Osteoblast (primary cell): ENCODE measurements at places on chromosomes 3 and 15. TPM values are rescaled to one million over a fixed set of nuclear protein-coding genes. Genes with fewer than 3 reads are reported as not detected.
A peak's percentile ranks its signal among the peaks of the same experiment; 100 is the strongest.

The TMEM212 gene
- total RNA-seq = not detected in 2 replicates

GRCh38 chr3:184188080-184188479 is 2.1 kb downstream of the ABCF3 start:
- H3K4me1 ChIP-seq = peaks cover 20% of the 10 kb centered on the region
- H3K27ac ChIP-seq = no peak overlapping the region
- H3K4me3 ChIP-seq = no peak overlapping the region
- H3K27me3 ChIP-seq = no peaks in the 10 kb centered on the region

The TNIK gene
- total RNA-seq = 7.6 and 8.8 TPM in 2 replicates

- no peaks in the 10 kb centered on the region for H3K36me3 ChIP-seq
- peaks cover 3% of the 10 kb centered on the region for H3K27me3 ChIP-seq
- DNase-seq = no peak
Observed at GRCh38 chr15:74168711-74169126, 4.8 kb upstream of the ISLR start.

The WWTR1 gene
- total RNA-seq = 79.3 and 84.7 TPM in 2 replicates

The CLEC3B gene
- total RNA-seq = 48.9 and 52.5 TPM in 2 replicates

The POPDC2 gene
- 1.1 and 1.8 TPM in 2 replicates for total RNA-seq

- DNase-seq = no peak
- no peak overlapping the region for H3K4me3 ChIP-seq
- peaks cover 16% of the 10 kb centered on the region for H3K4me1 ChIP-seq
- H3K36me3 ChIP-seq = no peaks in the 10 kb centered on the region
Observed at GRCh38 chr15:99967841-99968371, 234.7 kb upstream of the LYSMD4 start.

DNA sequence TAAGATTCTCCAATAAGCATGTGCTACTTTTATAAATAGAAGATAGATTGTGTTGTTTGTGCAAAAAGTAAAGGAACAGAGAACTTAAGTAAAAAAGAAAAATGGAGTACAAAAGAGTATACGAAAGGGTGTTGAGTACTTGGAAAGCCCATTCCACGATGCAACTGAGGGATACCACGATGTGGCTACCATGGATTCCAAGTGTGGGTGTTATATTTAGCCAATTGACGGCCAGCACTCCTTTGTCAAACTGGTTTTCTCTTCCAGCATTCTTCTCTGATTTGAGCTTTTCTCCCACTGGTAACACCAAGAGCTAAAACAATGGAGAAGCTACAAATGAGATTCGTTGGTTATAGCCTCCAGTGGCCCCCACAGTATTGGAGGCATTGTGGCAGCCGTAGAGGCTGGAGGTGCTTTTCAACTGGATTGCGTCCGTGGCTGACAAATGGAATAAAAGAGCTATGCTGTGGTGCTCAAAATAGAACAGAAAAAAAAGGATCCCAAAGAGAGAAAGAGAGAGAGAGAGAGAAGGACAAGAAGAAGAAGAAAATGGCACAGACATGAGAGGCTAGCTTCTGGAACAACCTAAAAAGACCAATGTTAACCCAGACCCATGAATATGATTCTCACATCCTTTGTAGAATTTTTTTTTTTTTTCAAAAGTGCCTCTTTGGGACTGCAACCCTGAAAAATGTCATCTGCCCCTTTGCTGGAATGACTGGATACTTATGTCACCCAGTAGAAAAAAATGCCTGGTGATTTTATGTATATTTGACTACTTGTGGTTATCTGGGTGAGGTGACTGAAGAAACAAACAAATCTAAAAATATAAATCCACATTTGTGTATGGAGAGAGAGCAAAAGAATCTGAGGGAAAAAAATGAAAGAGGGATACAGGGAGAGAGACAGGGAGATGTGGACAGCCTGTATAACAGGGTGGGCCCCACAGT is 345.1 kb downstream of the RORA start:
- no peak for DNase-seq
- H3K27ac ChIP-seq = no peak overlapping the region
- H3K27me3 ChIP-seq = peaks cover 16% of the 10 kb centered on the region
- H3K36me3 ChIP-seq = no peaks in the 10 kb centered on the region
- no peaks in the 10 kb centered on the region for H3K4me1 ChIP-seq

- peaks cover 34% of the 10 kb centered on the region for H3K4me1 ChIP-seq
- H3K4me3 ChIP-seq = no peak overlapping the region
- H3K27ac ChIP-seq = peak overlapping the region; percentile 58
Observed at GRCh38 chr3:53773611-53774368, 72.4 kb downstream of the CHDH start.

The FOXL2 gene
- total RNA-seq = under 0.01 and 0.36 TPM in 2 replicates

- H3K4me3 ChIP-seq = peak overlapping the region; percentile 85
- H3K27me3 ChIP-seq = no peaks in the 10 kb centered on the region
- H3K4me1 ChIP-seq = peaks cover 20% of the 10 kb centered on the region
- DNase-seq = no peak
Observed at GRCh38 chr3:143002727-143003126, 1.4 kb downstream of the U2SURP start.

The FNDC3B gene
- 179 TPM in 2 replicates for total RNA-seq

- H3K36me3 ChIP-seq = no peaks in the 10 kb centered on the region
- H3K27me3 ChIP-seq = no peaks in the 10 kb centered on the region
- no peak overlapping the region for H3K27ac ChIP-seq
- no peak overlapping the region for H3K4me3 ChIP-seq
- no peak for DNase-seq
- no peaks in the 10 kb centered on the region for H3K4me1 ChIP-seq
Observed at GRCh38 chr3:128235207-128235926, 82.1 kb downstream of the EEFSEC start.

GRCh38 chr3:153855772-153856171 is 265.4 kb upstream of the ARHGEF26 start:
- H3K27me3 ChIP-seq = no peaks in the 10 kb centered on the region
- no peak overlapping the region for H3K4me3 ChIP-seq
- no peak for DNase-seq
- H3K4me1 ChIP-seq = no peaks in the 10 kb centered on the region

DNA sequence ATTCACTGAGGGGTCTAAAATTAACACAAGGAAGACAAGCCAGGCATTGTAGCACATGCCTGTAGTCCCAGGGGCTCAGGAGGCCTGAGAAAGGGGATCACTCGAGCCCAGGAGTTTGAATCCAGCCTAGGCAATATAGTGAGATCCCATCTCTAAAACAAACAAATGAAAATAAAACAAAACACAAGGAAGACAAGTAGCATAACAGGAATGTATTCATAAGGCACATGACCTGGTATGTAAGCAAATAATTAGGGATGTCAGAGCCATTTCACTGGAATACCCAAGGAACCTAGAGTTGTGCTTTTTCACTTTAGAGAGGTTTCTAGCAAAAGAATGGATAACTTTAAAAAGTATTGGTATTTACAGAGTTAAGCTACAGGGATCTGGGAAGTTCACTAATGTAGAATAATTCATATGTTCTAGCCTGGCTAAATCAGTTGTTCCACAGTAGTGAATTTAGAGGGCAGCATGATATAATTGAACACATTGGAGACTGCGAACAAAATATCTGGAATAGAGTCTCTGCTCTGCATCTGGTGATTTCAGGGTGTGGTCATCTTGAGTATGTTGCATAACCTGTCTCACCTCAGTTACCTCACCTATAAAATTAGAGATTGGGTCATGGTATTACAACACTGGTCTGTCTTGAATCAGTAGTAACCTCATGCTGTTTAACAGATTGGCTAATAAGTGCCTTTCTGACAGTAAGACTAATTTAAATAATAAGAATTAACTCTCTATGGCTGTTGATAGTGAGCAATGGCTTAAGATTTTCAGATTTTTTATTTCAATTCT is 9.3 kb downstream of the GRAMD1C start:
- DNase-seq = no peak
- no peaks in the 10 kb centered on the region for H3K27me3 ChIP-seq
- H3K4me1 ChIP-seq = no peaks in the 10 kb centered on the region

GRCh38 chr15:93362821-93363220 is 273.8 kb upstream of the RGMA start:
- no peak overlapping the region for H3K27ac ChIP-seq
- no peaks in the 10 kb centered on the region for H3K27me3 ChIP-seq
- DNase-seq = no peak
- H3K4me1 ChIP-seq = no peaks in the 10 kb centered on the region

DNA sequence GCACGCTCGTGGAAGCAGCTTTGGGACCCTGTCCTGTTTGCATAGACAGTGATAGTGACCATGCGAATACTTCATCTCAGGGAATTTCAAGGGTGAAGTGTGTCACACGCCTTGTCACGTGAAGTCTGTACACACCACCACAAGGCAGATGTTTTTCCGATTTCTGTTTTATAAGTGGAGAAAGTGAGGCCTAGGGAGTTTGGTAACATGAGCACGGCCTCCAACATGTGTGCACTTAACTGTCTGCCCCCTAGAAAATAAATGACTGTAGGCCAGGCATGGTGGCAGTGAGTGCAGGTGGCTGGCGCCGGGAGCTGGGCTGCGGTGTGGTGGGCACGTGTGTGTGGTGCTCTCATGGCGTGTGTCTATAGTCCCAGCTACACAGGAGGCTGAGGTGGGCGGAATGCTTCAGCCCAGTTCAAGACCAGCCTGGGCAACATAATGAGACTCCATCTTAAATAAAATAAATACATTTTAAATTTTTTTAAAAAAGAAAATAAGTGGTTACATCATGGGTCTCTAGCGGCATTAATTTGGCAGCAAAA is 42.0 kb downstream of the WHAMM start:
- no peaks in the 10 kb centered on the region for H3K36me3 ChIP-seq
- H3K27ac ChIP-seq = no peak overlapping the region
- no peak for DNase-seq
- H3K4me1 ChIP-seq = peaks cover 5% of the 10 kb centered on the region
- H3K4me3 ChIP-seq = no peak overlapping the region
- no peaks in the 10 kb centered on the region for H3K27me3 ChIP-seq

GRCh38 chr15:34353627-34354026 is 10.5 kb downstream of the NUTM1 start:
- H3K4me3 ChIP-seq = no peak overlapping the region
- no peaks in the 10 kb centered on the region for H3K4me1 ChIP-seq
- no peak overlapping the region for H3K27ac ChIP-seq
- no peak for DNase-seq

The GOLGA8T gene
- total RNA-seq = not detected in 2 replicates

DNA sequence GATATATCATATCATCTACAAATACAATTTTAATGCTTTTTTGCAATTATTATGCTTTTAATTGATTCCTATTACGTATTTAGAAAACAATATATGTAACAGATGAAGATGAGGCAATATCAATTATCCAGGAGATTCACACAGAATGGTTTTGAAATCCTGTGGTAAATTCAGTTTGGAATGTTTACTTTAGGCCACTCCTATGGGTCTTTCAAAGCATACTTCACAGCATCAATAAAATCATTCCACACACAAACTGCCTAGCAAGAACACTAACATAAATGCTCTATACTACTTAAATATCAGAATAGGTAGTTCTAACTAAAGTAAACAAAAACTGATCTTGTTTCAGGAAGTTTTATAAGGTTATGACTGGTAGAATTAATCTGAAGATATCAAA is 90.5 kb downstream of the FAM227B start:
- H3K27ac ChIP-seq = no peak overlapping the region
- no peaks in the 10 kb centered on the region for H3K36me3 ChIP-seq
- no peaks in the 10 kb centered on the region for H3K4me1 ChIP-seq

GRCh38 chr3:72346526-72346926 is 501.7 kb downstream of the SHQ1 start:
- no peaks in the 10 kb centered on the region for H3K36me3 ChIP-seq
- H3K27ac ChIP-seq = peak overlapping the region; percentile 84
- H3K4me3 ChIP-seq = no peak overlapping the region
- peaks cover 28% of the 10 kb centered on the region for H3K4me1 ChIP-seq
- peak; percentile 96 for DNase-seq

- no peak overlapping the region for H3K27ac ChIP-seq
- peaks cover 8% of the 10 kb centered on the region for H3K4me1 ChIP-seq
- no peak for DNase-seq
- H3K4me3 ChIP-seq = no peak overlapping the region
- H3K27me3 ChIP-seq = no peaks in the 10 kb centered on the region
Observed at GRCh38 chr3:160810362-160811236, 54.6 kb downstream of the PPM1L start.

GRCh38 chr15:35834216-35834830 is 288.4 kb upstream of the DPH6 start:
- no peak for DNase-seq
- H3K4me1 ChIP-seq = no peaks in the 10 kb centered on the region
- H3K27ac ChIP-seq = no peak overlapping the region
- no peak overlapping the region for H3K4me3 ChIP-seq
- peaks cover 9% of the 10 kb centered on the region for H3K27me3 ChIP-seq

The SH3GL3 gene
- 0.29 and 0.72 TPM in 2 replicates for total RNA-seq

DNA sequence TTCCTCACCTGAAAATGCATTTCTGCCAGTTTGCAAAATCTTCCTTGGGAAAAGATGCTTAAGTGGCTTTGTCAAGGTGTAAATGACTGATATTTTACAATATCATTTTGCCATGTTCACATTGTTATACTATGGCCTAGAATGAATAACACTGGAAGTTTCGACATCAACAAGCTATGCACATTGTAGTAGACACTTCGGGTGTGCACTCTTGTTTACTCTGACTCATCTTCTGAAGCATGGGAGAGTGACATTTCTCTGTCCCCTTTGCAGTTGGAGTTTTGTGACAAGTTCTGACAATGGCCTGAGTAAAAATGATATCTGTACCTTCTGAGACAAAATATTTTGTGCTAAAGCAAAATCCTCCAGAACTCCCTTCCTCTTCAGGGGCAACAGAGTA is 567.0 kb upstream of the RGMA start:
- H3K36me3 ChIP-seq = no peaks in the 10 kb centered on the region
- H3K27me3 ChIP-seq = no peaks in the 10 kb centered on the region
- no peak overlapping the region for H3K27ac ChIP-seq
- H3K4me3 ChIP-seq = no peak overlapping the region

The SLC12A1 gene
- not detected in 2 replicates for total RNA-seq

The ATP10A gene
- 26.5 and 32.9 TPM in 2 replicates for total RNA-seq

- H3K27ac ChIP-seq = no peak overlapping the region
- H3K36me3 ChIP-seq = no peaks in the 10 kb centered on the region
- H3K4me1 ChIP-seq = no peaks in the 10 kb centered on the region
- DNase-seq = no peak
Observed at GRCh38 chr3:100195375-100195774, 65.4 kb upstream of the TBC1D23 start.

DNA sequence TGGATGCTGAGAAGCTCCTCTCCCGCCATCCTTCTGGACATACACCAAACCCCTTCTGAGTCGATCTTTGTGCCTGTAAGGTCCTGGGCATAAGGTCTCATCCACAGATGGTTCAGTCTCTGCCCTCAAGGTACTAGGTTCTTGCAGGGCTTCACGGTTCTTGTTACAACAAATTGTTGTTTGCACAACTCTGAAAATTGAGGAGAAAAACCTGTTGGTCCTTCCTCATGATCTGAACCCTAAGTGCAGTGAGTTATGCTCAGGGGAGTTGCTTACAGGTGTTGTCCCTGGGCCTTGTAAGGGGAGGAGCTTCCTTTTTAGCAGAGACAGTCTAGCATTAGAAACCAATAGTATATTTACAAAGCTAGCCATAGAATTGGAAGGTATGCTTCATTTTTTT is 15.7 kb downstream of the CDCP1 start:
- DNase-seq = no peak
- peaks cover 54% of the 10 kb centered on the region for H3K4me1 ChIP-seq
- H3K36me3 ChIP-seq = no peaks in the 10 kb centered on the region
- no peaks in the 10 kb centered on the region for H3K27me3 ChIP-seq
- H3K27ac ChIP-seq = peak overlapping the region; percentile 61
- H3K4me3 ChIP-seq = no peak overlapping the region

- H3K36me3 ChIP-seq = no peaks in the 10 kb centered on the region
- H3K27me3 ChIP-seq = no peaks in the 10 kb centered on the region
- H3K4me1 ChIP-seq = peaks cover 11% of the 10 kb centered on the region
- H3K27ac ChIP-seq = no peak overlapping the region
Observed at GRCh38 chr3:62252438-62253157, 120.8 kb downstream of the FEZF2 start.

GRCh38 chr3:11304175-11304574 is 32.0 kb downstream of the ATG7 start:
- peaks cover 23% of the 10 kb centered on the region for H3K4me1 ChIP-seq
- no peaks in the 10 kb centered on the region for H3K27me3 ChIP-seq
- H3K36me3 ChIP-seq = peaks cover 44% of the 10 kb centered on the region
- DNase-seq = no peak
- H3K27ac ChIP-seq = no peak overlapping the region

The NFKBIZ gene
- total RNA-seq = 51.9 and 55.0 TPM in 2 replicates

The CCDC51 gene
- 13.3 and 17.4 TPM in 2 replicates for total RNA-seq
